ENCODE measurements at places on chromosomes 6 and 20.

DNA sequence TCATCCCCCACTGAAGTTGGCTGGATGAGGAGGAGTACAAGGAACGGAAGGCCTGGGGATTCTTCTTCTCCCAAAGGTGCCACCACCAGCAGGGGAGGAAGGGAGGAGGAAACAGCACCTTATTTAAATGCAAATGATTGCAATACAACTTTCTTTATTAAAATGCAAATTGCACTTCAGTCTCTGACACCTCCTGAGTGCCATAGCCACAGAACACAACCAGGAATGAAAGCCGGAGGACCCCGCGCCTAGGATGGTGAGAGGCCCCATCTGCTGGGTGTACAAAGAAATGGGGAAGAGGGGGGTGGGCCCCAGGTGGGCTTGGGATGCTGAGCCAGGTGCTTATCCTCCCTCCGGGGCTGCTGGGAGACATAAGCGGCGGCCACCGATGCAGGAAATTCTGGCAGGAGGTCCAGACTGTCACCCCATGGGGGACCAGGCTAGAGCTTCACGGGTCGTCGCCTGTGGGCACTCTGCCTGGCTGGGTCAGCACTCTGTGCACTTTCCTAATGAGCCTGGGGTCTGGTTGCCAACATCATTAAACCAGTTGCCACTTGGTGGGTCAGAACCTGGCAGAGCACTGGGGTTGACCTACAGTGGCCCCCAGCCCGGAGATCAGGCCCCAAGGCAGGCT lies 154.2 kb upstream of the MLN start:
- no peak for DNase-seq

DNA sequence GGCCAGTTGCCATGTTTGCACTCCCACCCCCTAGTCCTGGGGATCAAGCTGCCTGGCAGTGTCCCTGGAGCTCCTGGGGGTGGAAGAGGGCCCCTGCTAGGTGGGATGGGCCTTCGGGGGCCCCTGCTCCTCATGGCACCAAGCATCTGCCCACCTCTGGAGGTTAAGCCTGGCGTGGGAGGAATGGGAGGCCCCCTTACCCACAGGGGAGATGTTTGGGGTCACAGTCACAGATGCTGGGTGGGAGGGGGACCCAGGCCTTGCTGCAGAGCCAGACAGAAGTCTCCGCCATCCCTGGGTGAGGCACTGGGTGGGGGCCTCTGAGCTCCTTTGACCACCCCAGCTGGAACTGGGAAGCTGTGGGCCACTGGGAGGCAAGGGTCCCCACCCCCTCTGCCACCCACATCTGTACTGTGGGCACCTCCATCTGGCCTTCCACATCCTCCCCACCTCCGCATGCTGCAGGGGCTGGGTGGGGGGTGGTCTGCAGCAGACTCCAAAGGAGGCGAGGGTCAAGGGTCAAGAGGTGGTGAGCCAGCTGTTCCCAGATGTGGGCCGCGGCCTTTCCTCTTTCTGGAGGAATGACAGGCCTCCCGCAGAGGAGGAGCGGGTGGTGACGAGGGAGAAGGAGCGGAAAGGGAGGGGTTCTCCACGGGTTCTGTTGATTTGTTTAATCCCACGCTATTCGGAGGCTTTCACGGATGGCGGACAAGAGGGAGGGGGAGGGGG lies 41.5 kb downstream of the YTHDF1 start:
- DNase-seq = no peak

- DNase-seq = no peak
These were observed 145.6 kb downstream of the GRM4 start for GRCh38 chr6:34000281-34000680.

- no peak for DNase-seq
These were observed 23.8 kb upstream of the FBXO9 start for GRCh38 chr6:53041356-53041755.

- no peak for DNase-seq
These were observed 125.6 kb downstream of the BANF2 start for GRCh38 chr20:17825252-17825959.
